ENCODE measurements at places on chromosomes 6 and 20. TPM values are rescaled to one million over a fixed set of nuclear protein-coding genes. Genes with fewer than 3 reads are reported as not detected.
A peak's percentile ranks its signal among the peaks of the same experiment; 100 is the strongest.

DNA sequence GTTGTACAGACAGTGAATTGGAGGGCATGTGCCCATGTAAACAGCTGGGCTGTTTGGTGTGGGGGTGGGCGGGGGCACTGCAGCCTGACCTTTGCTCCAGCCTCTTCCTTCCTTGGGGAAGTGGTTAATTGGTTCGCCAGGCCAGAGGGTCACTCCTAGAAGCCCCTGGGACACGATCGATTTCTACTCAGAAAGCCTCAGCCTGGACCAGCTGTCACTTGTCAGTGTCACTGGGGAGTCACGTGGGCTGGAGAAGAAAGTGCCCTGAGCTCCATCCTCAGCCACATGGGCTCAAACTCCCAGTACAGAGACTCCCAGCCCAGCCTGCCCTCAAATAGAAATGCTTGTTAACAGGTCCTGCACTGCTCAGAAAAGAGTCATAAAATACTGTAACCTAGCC is 423.8 kb upstream of the SULF2 start:
- no peaks in the 10 kb centered on the region for H3K4me1 ChIP-seq
- H3K36me3 ChIP-seq: no peaks in the 10 kb centered on the region
- peaks cover 8% of the 10 kb centered on the region for H3K27me3 ChIP-seq
- peak; percentile 29 for DNase-seq
- H3K27ac ChIP-seq: no peak overlapping the region
- H3K4me3 ChIP-seq: no peak overlapping the region

The NOP56 gene
- 78.8 TPM for total RNA-seq

- H3K4me3 ChIP-seq: no peak overlapping the region
- no peaks in the 10 kb centered on the region for H3K27me3 ChIP-seq
- no peak for DNase-seq
- peak overlapping the region; percentile 37 for H3K27ac ChIP-seq
- no peaks in the 10 kb centered on the region for H3K36me3 ChIP-seq
- peaks cover 59% of the 10 kb centered on the region for H3K4me1 ChIP-seq
These were observed 229.4 kb upstream of the PLN start for GRCh38 chr6:118318648-118319047.

DNA sequence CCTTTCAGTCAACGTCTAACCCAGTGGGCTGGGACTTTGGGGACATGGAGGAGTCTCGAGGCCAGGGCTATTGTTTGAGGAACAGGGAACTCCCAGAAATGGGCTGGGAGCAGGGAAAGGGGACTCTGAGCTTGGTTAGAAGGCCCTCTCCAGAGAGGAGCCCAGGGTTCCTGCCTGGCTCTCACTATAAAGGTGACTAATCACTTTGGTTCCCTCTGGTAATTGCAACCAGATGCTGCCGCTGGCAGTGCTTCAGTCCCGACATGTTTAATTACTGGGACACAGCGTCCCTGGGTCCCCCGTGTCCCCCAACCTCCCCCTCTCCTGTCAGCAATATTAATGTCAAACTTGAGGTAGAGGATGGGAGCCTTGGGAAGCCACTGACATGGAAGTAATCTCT is 5.0 kb upstream of the GDF5 start:
- no peak overlapping the region for H3K4me3 ChIP-seq
- peaks cover 4% of the 10 kb centered on the region for H3K4me1 ChIP-seq
- no peaks in the 10 kb centered on the region for H3K36me3 ChIP-seq
- H3K27ac ChIP-seq: no peak overlapping the region
- no peak for DNase-seq

- H3K27ac ChIP-seq: no peak overlapping the region
- peaks cover 4% of the 10 kb centered on the region for H3K36me3 ChIP-seq
- peaks cover 5% of the 10 kb centered on the region for H3K4me1 ChIP-seq
- H3K27me3 ChIP-seq: no peaks in the 10 kb centered on the region
These were observed 106.1 kb downstream of the NOL4L start for GRCh38 chr20:32479012-32479411.

- no peak overlapping the region for H3K4me3 ChIP-seq
- no peaks in the 10 kb centered on the region for H3K4me1 ChIP-seq
- H3K36me3 ChIP-seq: no peaks in the 10 kb centered on the region
- H3K27me3 ChIP-seq: peaks cover under 1% of the 10 kb centered on the region
- no peak overlapping the region for H3K27ac ChIP-seq
- DNase-seq: no peak
These were observed 58.5 kb downstream of the SUN5 start for GRCh38 chr20:32945710-32946221.

The BMP2 gene
- 3.3 TPM for total RNA-seq

The RPS10 gene
- 631 TPM for total RNA-seq

The ANGPT4 gene
- total RNA-seq: not detected

DNA sequence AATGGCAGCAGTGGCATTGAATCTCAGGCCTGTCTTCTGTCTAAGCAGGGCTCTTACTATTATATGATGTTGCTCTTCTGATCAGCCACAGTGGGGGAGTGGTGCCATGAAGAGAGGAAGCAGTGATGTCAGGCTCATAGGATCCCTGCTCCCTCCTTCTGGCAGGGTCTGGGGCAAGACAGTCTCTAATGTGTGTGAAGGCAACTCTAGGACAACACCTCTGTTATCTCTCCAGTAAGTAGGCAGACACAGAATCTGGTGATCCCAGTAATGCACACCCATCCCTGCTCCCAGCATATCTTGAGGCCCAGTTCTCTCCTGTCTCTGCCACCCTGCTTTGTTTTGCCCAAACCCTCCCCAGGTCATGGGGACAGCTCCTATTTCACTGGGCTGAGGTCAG is 8.8 kb downstream of the C20orf202 start:
- H3K27ac ChIP-seq: no peak overlapping the region
- DNase-seq: no peak
- H3K4me1 ChIP-seq: peaks cover 3% of the 10 kb centered on the region
- no peaks in the 10 kb centered on the region for H3K36me3 ChIP-seq
- no peak overlapping the region for H3K4me3 ChIP-seq

DNA sequence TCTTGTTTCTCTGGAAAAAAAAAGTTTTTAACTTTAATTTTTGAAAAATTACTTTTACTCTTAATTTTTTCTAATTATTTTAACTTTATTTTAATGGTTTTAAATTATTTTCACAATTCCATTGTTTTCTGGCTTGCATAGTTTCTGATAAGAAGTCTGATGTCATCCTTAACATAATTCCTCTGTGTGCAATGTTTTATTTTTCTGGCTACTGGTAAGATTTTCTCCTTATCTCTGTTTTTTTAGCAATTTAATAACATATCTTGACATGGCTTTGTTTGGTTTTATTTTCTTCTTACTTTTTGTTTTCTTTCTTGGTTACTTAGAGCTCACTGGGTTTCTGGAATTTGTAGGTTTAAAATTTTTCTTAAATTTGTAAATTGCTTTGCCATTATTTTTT is 114.8 kb downstream of the TBXT start:
- no peak overlapping the region for H3K27ac ChIP-seq
- no peak overlapping the region for H3K4me3 ChIP-seq
- H3K27me3 ChIP-seq: no peaks in the 10 kb centered on the region
- H3K4me1 ChIP-seq: no peaks in the 10 kb centered on the region
- DNase-seq: no peak

The LPA gene
- total RNA-seq: not detected

The MYB gene
- total RNA-seq: 0.20 TPM

GRCh38 chr6:161130541-161130940 is 139.0 kb downstream of the MAP3K4 start:
- H3K4me1 ChIP-seq: peaks cover 3% of the 10 kb centered on the region
- H3K4me3 ChIP-seq: no peak overlapping the region
- H3K27ac ChIP-seq: no peak overlapping the region
- no peak for DNase-seq
- no peaks in the 10 kb centered on the region for H3K27me3 ChIP-seq

The DEFB123 gene
- not detected for total RNA-seq

GRCh38 chr20:13800728-13801134 is 15.9 kb downstream of the NDUFAF5 start:
- peak overlapping the region; percentile 4 for H3K4me3 ChIP-seq
- peaks cover 21% of the 10 kb centered on the region for H3K4me1 ChIP-seq
- H3K36me3 ChIP-seq: peaks cover 94% of the 10 kb centered on the region
- peak overlapping the region; percentile 10 for H3K27ac ChIP-seq
- no peaks in the 10 kb centered on the region for H3K27me3 ChIP-seq

DNA sequence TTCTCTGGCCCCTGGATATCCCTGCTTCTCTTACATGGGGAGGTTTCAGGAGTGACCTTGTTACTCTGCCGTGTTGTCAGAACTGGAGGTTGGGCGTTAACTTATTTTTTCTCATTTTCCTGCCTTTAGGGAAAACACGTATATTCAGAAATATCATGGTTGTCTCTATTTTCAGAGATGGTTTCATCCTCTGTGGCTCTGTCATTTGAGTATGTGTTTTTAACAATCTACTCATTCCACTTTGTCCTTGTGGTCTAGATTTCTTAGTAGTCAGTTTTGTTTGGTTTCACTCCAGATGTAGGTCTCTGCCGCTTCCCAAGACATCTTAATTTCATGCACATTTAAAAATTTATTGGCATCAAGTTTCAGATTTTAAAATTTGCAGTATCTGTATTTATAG is 45.9 kb downstream of the KCNS1 start:
- no peak for DNase-seq
- H3K27ac ChIP-seq: no peak overlapping the region
- H3K27me3 ChIP-seq: no peaks in the 10 kb centered on the region
- peaks cover 17% of the 10 kb centered on the region for H3K36me3 ChIP-seq
- peaks cover 17% of the 10 kb centered on the region for H3K4me1 ChIP-seq

The NFKBIL1 gene
- total RNA-seq: 10.0 TPM

DNA sequence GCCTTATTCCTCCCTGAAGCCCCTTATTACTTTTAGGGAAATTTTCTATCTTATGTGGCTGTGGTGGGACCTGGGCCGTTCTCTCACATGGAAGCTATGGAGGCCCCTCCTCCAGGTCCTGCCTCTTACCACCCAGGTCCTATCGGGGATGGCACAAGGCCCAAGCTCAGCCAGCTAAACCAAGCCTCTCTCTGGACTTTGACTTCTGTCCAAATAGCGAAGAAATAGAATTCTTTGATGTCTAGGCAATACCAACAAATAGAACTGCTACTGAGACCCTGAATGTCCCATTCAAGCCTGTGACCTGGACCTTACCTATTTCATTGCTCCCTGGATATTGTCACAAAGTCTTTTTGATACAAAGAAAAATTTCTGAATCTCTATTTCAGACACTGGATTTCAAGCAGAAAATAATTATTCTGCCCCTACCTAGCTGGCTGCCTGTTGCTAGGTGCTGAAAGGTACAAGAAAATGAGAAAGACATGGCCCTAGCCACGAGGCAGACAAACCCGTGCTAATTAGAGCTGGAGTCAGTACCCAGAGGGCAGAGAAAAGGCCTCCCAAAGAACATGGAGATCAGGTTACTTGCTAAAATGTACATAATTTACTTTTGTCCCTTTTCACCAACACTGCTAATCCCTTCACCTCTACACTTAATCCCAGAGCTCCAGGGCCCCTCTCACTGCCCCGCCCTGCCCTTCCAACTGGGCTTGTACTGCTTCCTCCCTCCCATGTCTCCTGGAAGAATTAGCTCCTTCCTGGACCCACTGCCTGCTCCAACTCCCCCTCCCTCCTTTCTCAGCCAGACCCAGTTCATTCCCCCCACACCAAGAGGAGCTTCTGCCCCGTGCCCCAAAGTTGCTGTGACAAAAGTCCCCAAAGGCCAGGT is 15.5 kb upstream of the NNAT start:
- no peaks in the 10 kb centered on the region for H3K27me3 ChIP-seq
- peaks cover 21% of the 10 kb centered on the region for H3K4me1 ChIP-seq
- no peak overlapping the region for H3K27ac ChIP-seq

DNA sequence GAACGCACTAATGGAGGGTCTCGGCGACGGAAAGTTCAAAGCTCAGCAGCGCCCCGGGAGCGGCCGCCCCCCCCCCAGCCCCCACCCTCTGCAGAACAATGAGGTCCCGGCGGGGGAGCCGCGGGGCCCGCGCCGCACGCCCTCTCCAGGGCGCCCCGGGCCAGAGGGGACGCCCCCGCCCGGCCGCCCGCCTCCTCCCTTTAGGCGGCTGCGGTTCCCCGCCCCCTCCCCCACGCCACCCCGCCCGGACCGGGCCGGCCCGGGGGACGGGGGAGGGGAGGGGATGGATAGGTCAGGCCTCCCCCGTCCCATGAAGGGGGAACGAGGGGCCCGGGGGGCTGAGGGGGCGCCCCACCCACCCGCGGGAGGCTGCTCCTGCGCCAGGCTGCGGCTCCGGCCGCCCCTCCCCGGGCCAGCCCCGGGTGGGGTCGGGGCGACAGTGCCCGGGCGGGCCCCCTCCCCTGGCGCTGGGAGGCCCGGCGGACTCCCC is 1.5 kb downstream of the NOL4L start:
- DNase-seq: no peak
- H3K27ac ChIP-seq: no peak overlapping the region
- no peaks in the 10 kb centered on the region for H3K36me3 ChIP-seq
- peaks cover 5% of the 10 kb centered on the region for H3K27me3 ChIP-seq

The SCUBE3 gene
- 4.3 TPM for total RNA-seq

GRCh38 chr20:46111028-46111835 is 6.9 kb upstream of the CD40 start:
- no peaks in the 10 kb centered on the region for H3K4me1 ChIP-seq
- no peak overlapping the region for H3K27ac ChIP-seq
- DNase-seq: peak; percentile 40
- H3K27me3 ChIP-seq: no peaks in the 10 kb centered on the region
- no peaks in the 10 kb centered on the region for H3K36me3 ChIP-seq
- no peak overlapping the region for H3K4me3 ChIP-seq

DNA sequence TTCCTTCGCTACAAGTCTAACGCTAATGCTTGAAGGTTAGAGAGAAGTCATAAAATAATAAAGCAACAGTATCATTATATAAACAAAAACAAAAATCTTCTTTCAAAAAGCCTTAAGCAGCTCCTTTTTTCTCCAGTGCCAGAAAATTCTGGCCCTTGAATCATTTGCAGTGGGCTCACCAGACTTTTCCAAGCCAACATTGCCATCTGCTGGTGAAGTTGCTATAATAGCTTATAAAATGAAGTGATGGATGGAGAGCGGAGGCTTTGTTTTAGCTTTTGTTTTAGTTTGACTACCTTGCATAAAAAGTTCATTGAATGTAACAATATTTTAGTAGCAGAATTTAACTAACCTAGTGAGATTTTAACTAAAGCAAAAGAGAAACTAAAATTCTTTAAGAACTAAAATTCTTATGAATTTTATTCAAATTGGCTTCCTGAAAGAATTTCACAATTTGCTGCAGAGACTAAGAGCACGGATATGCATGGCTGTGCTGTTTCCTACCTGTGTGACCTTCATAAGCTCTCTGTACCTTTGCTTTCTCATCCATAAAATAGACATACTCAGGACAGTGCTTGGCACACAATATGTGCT is 44.8 kb upstream of the SLC2A12 start:
- no peaks in the 10 kb centered on the region for H3K27me3 ChIP-seq
- H3K36me3 ChIP-seq: no peaks in the 10 kb centered on the region
- no peak overlapping the region for H3K4me3 ChIP-seq
- no peak for DNase-seq
- no peak overlapping the region for H3K27ac ChIP-seq

The TREM2 gene
- total RNA-seq: 0.66 TPM

DNA sequence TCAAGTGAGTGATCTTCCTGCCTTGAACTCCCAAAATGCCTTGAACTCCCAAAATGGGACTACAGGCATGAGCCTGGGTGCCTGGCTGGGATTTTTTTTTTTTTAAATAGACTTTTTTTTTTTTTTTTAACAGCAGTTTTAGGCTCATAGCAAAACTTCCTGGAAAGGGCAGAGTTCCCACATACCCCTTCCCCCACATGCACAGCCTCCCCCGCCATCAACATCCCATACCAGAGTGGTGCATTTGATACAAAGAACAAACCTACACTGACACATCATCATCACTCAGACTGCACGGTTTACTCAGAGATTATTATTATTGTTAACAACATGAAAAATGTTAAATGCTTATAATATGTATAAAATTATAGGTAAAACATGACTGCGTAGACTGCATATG is 26.0 kb downstream of the UQCC1 start:
- H3K4me1 ChIP-seq: no peaks in the 10 kb centered on the region
- DNase-seq: no peak
- peaks cover 50% of the 10 kb centered on the region for H3K36me3 ChIP-seq
- no peaks in the 10 kb centered on the region for H3K27me3 ChIP-seq
